Stimulated activated CD8-positive, alpha-beta memory T cell treated with anti-CD3 and anti-CD28 coated beads, Interleukin-2, amount 100 ng/mL, for 1 hour (primary cell): ENCODE measurements at places on chromosomes 1 and 21.

DNA sequence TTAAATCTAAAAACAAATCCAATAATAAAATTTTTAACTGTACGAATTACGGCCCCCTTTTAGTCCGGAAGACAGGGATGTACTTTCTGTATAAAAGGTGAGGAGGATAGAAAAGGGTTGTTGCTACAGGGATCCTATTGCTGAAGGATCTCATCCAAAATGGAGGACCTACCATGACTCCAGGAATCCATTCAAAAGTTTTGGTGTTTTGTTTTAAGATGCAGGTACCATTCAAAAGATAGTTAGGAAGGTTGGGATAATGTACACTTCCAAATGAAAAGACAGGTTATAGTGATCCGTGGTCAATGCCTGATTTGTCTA is 1.3 kb upstream of the ENAH start:
- no peak for DNase-seq

- DNase-seq: no peak
Measured at GRCh38 chr1:231818337-231818736, 191.7 kb downstream of the DISC1 start.

GRCh38 chr1:172273647-172274396 is 146.7 kb upstream of the C1orf105 start:
- DNase-seq: no peak

- DNase-seq: no peak
Measured at GRCh38 chr21:42554251-42554961, 40.8 kb downstream of the SLC37A1 start.

DNA sequence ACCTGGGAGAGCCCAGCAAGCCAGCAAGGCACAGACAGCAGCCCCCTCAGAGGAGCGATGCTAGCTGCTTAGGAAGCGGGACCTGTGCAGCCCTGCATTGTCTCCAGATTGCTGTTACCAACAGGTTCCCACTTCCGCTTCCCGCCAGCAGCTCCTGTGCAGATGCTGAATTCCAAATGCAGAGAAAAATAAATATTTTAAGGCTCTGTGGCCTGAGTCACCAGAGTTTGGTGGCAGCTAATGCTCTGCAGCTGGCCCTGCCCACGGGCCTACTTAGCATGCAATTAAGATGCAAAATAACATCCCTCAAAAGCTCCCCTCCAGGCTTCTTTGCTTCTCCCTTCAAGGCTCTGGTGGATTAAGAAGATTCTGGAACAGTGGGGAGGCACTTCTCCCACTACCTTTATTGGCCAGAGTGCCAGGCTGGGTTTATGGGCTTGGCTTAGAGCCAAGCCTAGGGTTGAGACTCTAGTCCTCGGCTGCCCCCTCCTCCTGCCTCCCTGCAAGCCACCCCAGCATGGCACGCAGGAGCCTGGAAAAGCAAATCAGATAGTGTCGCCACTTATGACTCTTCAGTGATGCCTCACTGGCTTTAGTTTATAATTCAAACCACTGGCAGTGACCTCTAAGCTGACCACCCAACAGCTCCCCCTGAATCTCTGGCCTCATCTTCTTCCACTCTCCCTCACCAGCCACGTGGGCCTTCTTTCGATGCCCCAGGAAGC is 207.1 kb upstream of the ZC3H12A start:
- no peak for DNase-seq

DNA sequence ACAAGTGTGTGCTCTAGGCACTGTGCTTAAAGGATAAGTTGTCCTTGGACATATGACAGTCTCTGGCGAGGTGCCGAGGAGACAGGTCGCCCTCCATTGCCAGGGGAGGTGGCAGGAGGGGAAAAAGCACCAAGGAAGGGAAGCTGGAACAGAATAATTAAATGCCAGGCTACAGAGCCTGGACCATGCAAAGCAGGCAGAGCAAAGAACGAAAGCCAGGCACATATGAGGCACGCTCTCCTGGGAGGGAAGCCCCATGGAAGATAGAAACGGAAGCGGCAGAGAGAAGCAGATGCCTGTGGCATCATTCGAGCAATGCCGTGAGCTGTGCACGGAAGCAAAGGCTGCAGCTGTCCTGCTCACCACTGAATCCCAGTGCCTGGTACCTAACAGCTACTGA is 91.2 kb downstream of the JAK1 start:
- DNase-seq: no peak

GRCh38 chr1:68141071-68142021 is 90.9 kb upstream of the DIRAS3 start:
- DNase-seq: no peak

DNA sequence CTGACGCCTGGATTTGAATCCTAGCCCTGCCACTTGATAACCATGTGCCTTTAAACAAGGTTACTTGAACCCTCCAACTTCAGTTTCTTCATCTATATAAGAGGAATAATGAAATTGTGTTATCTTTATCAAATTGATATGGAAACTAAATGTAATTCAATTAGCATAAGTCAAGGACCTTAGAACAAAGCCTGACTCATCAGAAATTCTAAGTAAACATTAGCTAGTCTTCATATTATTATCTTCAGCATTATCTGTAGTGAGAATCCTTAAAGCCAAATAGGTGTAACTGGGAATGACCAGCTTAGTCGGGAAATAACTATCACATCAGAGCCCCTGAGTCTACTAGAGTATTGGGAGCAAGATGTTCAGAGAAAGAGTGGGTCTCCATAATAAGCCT is 6.6 kb downstream of the SELL start:
- DNase-seq: no peak

DNA sequence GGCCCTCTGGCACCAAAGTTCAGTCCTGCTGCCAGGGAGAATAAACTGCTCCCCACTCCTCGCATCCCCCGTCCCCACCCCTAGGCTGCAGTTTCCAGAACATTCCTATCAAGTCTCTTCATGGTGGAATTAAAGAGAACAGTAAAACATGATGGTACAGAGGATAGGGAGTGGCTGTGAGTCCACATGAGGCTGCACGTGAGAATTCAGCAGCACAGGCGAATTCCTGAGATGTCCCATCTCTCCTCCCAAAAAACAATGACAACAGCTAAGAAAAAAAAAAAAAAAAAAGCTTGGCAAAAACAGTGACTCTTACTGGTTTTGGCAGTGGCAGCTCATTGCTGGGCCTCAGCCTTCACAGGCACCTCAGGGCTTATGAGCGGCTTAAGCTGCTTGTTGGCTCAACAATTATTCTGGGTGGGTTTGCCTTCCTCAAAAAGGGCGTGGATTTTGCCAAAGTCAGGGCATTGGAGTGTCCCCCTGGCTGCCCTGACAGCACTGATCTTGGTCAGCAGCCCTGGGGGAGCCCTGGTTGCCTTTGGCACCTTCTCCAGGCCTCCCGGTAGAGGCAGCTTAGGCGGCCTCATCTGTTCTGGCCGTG is 5.7 kb upstream of the IFFO2 start:
- DNase-seq: no peak

- no peak for DNase-seq
Measured at GRCh38 chr21:37000381-37000780, 6.1 kb upstream of the RIPPLY3 start.

GRCh38 chr1:3730543-3731247 is 21.6 kb upstream of the CCDC27 start:
- DNase-seq: no peak

DNA sequence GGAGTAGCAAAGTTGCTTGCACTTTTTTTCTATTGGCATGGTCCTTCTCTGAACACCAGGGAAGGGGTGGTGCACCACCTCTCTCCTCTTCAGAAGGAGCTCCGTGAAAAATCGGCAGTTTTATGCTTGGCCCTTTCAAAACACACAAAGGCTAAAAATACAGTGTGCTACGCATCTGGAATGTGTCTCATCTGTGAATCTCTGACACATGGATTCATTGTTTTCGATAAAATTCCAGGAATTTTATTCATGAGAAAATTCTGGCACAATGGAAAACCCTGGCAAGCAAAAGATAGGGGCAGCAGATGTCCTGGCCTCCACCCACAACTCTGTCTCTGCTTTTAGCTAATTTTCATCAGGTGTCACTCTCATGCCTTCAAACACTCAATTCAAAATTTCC is 42.9 kb downstream of the ERG start:
- DNase-seq: no peak

DNA sequence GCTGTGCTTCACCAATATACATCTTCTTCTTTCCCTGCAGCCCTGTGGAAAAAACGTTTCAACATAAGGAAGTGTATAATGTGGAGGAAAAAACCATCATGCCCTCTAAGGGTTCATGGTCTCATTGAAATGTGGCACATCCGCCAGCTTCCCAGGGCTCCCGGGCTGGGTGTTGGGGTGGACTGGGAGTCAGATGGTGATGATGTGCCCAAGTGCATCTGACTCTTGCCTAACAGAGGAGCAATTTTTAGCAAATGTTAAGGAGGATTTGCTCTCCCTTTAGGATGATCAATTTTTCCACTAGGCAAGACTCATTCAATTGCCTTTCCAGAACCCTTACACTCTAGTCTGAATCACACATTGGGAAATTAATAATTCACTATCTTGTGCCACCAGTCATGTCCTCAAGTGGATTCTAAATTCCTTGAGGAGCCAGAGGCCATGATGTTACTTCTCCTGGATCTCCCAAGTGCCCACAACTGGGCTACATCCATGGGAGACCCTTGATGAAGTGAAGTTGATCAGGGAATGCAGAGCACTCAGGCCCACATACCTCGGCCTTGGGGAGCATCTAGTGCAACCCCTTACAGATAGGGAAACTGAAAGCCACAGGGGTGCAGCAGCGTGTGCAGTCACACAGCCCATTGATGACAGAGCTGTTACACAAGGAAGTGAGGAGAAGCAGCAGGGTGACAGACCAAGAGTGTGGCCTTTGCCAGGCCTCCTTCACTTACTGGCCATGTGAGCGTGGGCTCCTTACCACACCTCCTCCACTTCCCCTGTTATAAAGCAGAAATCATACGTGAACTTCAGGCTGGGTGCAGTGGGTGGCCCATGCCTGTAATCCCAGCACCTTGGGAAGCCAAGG is 100.0 kb upstream of the SLC44A3 start:
- no peak for DNase-seq

DNA sequence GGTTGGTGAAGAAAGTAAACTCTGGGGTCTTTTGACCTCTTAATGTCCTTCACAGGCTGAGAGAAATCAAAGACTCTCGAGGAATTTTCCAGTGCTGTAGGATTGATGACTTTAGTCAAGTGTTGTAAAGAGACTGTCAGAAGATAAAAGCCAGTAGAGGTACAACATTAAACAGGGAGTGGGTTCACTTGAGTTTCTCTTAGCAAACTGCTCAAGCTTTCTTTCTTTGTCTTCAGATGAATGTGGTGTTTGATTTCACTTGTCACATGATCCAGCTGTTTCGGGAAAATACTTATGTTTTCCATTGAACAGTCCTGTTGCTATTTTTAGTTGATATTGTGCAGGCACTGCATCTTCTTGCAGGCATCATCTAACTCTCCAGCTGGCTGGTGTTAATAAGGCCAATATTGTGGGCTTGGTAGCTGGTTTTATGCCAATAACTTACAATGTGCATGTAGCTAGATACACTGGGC is 45.6 kb downstream of the XCL2 start:
- DNase-seq: no peak

DNA sequence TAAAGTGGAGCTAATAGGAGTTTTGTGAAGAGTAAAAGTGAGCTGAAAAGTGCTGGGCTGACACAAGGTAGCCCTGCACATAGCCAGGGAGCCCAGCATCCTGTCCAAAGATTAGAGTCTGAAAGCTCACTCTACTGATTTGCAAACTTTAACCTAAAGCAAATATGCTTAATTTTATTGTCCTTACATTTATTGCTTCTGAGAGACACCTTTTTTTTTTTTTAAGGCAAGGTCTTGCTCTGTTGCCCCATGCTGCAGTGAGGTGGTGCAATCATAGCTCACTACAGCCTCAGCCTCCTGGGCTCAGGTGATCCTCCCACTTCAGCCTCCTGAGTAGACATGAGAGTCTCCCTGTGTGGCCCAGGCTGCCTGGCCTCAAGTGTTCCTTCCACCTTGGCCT is 16.5 kb downstream of the MGST3 start:
- DNase-seq: no peak

DNA sequence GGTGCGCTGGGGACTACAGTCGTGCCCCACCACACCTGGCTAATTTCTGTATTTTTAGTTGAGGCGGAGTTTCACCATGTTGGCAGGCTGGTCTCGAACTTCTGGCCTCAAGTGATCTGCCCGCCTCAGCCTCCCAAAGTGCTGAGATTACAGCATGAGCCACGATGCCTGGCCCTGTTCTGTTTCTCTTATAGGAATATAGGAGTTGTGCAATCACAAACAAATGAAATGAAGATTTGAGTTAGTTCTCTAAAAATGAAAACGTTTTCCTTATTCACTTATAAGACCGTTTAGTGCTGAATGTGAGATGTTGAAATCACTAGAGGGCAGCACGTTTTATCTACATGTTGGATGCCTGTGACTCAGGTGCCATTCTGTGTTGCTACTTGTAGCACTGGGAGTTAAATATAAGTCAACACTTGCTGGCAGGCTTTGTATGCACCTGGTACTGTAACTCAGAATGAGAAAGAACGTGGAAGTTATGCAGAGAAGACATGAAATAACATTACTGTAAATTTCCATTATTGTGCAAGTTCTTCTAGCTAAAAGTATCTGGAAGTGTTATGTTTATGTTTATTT is 45.8 kb downstream of the MIGA1 start:
- DNase-seq: no peak

GRCh38 chr1:204714861-204715511 is 29.4 kb upstream of the LRRN2 start:
- DNase-seq: no peak

DNA sequence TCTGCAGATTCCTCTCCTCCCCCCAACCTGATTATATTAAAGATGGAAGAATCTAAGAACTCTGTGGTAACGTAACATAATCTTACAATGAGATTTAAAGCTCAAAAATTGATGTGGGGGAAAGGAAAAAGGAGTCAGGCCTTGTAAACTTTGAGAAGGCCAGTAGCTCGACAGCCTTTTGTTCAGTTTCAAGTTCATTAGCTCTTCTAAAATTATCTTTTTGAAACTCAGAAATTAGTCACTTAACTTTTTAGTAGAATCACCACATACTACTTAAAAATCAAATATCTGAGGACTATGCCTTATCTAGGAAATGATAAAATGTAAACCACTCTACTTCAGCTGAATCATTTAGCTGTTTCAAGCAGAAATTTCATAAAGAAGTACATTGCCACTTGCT is 996.2 kb downstream of the AMY1C start:
- DNase-seq: no peak

- no peak for DNase-seq
Measured at GRCh38 chr1:183186841-183187240, 777 bp downstream of the LAMC2 start.

GRCh38 chr1:208997726-208998312 is 585.7 kb upstream of the CAMK1G start:
- DNase-seq: no peak

GRCh38 chr1:119080586-119080985 is 59.9 kb downstream of the WARS2 start:
- no peak for DNase-seq

DNA sequence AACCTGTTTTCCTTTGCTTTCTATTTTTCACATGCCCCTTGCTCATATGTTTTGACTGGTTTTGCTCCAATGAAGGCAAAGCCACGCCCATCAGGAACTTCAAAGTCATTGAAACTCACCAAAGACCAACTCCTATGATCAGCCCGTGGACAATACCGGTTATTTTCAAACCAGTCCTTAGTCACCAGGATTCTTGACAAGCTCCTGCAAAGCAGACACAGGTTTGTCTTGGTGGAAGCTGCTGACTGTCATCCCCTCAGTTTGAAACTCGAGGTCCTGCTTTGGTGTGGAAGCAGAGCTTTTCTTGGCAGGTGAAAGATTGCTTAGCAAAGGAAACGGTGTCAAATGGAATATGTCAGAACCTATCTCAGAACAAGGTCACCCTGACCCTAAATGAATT is 384.7 kb upstream of the CXADR start:
- no peak for DNase-seq
